ENCODE measurements at places on chromosomes 6 and 20.

- no peak for DNase-seq
Observed at GRCh38 chr20:41540918-41541317, 77.3 kb downstream of the CHD6 start.

GRCh38 chr6:124203812-124204167, 400.1 kb downstream of the NKAIN2 start:
- no peak for DNase-seq

DNA sequence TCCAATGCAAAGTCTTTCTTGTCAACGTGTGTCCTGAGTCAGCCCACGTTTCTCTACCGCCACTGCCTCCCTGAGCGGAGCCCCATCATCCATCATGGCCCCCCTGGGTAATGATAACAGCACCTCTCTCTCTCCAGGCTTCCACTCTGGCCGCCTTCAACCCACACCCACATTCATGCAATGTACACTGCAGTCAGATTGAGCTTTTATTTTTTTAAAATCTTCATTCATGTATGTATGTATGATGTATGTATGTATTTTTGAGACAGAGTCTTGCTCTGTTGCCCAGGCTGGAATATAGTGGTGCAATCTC, 245.2 kb downstream of the PREX1 start:
- no peak for DNase-seq

- DNase-seq = no peak
Observed at GRCh38 chr6:114334237-114334636, 8.6 kb downstream of the HS3ST5 start.

GRCh38 chr20:55160037-55160436, 684.6 kb downstream of the DOK5 start:
- DNase-seq = no peak
